Myocyte (in vitro differentiated cells): ENCODE measurements at places on chromosomes 6 and 20. TPM values are rescaled to one million over a fixed set of nuclear protein-coding genes. Genes with fewer than 3 reads are reported as not detected.

Gene BNIP5
- total RNA-seq: not detected in 2 replicates

Gene PDYN
- total RNA-seq: not detected in 2 replicates

Gene GTSF1L
- total RNA-seq: not detected in 2 replicates

Gene NDRG3
- total RNA-seq: 13.3 and 15.6 TPM in 2 replicates

- peak; percentile 40 for DNase-seq
Measured at GRCh38 chr6:37607944-37608343, 89.7 kb downstream of the MDGA1 start.

GRCh38 chr20:3407040-3407770 is at the start of gene DNAAF9:
TSS of gene DNAAF9 (minus strand) at chr20:3407669. CDS start at chr20:3407557, 112 bp downstream.
- DNase-seq: peak; percentile 71

DNA sequence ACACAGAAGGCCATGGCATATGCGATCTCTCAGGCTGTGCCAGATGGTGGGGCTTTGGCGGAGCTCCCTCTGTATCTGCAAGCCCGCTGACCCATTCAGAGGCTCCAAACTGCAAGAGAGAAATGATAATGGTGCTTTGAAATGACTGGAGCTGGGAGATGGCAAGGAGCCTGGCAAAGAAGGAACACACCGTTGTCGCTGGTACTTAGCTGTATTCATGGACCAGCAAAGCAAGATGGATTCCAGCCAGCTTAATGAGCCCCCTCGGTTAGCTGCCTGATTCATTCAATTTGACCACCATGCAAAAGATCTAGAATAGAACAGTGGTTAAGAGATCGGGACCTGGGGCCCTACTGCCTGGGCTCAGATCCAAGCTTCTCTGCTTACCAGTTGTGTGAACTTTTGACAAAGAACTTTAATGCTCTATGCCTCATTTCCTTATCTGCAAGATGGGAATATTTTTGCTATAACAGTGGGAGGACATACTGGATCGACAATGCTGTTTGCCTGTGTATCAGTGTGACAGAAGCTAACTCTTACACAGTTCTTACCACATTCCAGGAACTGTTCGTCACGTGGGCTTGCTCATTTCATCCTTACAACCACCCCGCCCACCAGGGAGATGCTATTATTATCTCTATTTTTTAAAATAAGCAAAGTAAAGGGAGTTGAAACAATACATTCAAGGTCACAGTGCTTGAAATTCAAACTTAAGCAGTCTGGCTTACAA is 317.8 kb upstream of the SULF2 start:
- no peak for DNase-seq

- DNase-seq: no peak
Measured at GRCh38 chr6:100455230-100456124, 9.2 kb downstream of the SIM1 start.

DNA sequence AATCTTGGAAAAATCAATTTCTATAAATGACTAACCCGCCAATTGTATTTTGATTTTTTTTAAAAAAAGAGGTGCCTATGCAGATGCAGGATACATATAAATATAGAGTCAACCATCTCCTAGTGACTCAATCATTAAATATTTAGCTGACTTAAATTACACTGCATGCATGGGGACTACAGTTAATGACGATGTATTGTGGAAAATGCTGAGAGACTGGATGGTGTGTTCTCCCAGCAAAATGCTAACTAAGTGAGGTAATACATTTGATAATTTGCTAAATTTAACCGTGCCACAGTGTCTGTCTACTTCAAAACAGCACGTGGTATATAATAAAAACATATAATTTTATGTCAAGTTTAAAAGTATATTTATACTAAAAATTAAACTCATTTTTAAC is 341.6 kb downstream of the PRKN start:
- peak; percentile 49 for DNase-seq

DNA sequence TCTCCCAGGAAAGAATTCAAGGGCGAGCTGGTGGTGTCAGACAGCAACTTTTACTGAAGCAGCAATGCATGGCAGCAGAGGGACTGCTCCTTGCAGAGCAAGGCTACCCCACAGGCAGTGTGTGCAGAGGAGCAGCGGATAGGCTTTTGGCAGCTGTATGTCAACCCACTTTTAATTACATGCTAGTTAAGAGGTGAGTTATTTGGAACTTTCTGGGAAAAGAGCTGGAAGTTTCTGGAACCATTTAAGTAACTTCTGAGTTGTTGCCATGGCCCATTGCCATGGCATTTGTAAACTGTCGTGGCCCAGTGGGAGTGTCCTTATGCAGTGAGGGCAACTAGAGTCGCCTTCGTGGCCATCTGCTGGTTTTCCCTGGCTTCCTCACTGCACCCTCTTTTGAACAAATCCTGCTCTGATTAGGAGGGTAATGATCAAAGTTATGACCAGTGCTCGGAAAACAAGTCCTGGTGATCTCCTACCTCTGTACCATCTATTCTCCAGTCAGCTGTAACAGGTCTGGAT is 34.0 kb downstream of the BPIFB4 start:
- DNase-seq: no peak

GRCh38 chr6:105573138-105573537 is 170.3 kb upstream of the PREP start:
- no peak for DNase-seq

DNA sequence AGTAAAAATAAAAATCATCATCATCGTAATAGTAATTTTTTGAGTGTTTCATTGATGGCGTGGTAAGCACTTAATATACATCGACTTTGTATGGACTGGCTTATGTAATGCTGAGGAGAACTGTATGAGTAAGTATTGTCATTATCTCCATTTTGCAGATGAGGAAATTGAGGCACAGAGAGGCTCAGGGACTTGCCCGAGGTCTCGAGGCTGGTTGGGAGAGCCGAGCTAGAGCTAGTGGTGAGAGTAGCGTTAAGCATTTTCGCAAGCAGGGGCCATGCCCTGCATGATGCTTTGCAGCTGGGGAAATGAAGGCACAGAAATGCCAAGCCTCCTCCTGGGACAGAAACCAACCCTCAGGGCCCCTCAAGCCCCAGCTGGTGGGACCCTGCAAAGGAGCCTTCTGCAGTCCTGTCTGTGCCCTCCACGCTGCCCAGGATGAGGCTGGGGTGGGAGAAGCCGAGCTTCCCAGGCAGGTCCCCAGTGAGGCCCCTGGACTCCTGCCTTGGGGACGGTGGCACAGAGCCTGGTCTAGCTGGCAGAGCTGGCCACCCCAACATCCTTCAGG is 31.1 kb upstream of the STX16 start:
- no peak for DNase-seq
